ENCODE measurements at places on chromosomes 5 and 9.

- no peak for DNase-seq
Observed at GRCh38 chr9:121636341-121636865, 15.0 kb upstream of the DAB2IP start.

DNA sequence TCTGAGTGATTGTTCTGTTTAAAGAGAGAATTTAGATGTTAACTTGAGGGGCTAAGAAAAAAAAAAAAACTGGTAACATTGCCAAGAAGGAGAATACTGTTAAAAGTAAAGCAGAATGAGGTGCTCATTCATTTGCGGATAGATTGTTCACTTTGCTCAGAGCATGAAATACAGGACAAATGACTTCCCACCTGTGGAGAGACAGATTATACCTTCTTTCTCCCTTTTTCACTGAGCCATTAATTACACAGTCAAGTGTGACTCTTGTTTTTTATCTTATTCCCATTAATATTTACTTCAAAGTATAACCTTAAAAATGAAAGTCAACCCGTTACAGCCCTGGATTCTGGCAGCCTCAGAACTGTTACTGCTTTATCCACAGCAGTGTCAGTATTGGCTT, 264.5 kb downstream of the TAF11L14 start:
- DNase-seq, result no peak

GRCh38 chr5:157859227-157859575, 256 bp upstream of the CLINT1 start:
- no peak for DNase-seq

- DNase-seq, result no peak
Observed at GRCh38 chr5:43409809-43410271, 2.4 kb downstream of the CCL28 start.

- DNase-seq, result no peak
Observed at GRCh38 chr9:131961496-131961880, 118.2 kb downstream of the MED27 start.

GRCh38 chr5:141915881-141916336, 7.8 kb upstream of the DELE1 start:
- DNase-seq, result no peak

DNA sequence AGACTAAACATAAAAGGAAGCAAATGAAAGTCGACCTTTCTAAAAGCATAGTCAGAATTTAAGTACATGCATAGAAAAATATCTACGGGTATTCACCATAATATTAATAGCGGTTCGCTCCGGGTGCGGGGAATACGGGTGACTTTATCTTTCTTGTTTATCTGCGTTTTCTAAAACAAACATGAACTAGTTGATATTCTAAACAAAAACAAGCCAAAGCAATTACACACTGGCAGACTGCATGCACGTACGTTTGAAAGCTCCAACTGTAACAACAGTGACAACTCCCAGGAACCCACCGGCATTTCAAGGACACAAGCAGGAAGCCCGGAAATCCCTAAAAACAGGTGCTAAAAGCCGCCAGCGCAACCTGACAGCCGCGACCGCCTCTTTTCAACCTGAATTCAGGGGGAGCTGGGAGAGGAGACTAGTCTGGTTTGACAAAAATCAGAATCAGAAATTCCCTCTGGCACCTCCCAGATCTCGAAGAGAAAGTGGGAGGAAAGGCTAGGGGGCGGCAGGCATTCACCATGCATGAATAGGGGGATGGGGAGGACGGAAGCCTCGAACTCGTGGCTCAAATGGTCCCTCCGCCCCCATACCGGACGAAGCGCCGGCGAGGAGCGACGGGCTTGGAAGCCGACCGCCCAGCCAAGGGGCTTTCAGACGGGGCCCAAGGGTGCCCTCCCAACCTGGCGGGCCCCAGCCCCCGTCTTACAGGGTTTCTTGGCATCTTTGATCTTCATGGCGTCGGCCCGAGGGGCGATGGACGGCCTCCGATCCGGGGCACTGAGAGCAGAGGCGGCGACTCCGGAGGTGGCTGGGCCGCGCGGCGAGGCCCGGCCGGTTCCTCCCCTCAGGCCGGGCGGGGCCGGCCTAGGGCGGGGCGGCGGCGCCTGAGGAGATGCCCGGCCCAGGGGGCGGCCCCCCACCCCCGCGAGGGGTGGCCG, at the start of gene PANK3:
PANK3 (minus strand) TSS at position 831 of the 950 bp plus-strand sequence; CDS start at position 746, 85 bp downstream.
- DNase-seq, result no peak

GRCh38 chr9:129524582-129525270, 96.2 kb downstream of the C9orf50 start:
- no peak for DNase-seq

GRCh38 chr5:137619191-137619870, 116.6 kb downstream of the KLHL3 start:
- no peak for DNase-seq

Measured in stimulated activated naive CD8-positive, alpha-beta T cell treated with anti-CD3 and anti-CD28 coated beads, Interleukin-15, amount 100 ng/mL, for 72 hours (primary cell).